Calu3 (cell line): ENCODE measurements at places on chromosomes 1 and 21. TPM values are rescaled to one million over a fixed set of nuclear protein-coding genes. Genes with fewer than 3 reads are reported as not detected.

The LCE3E gene
- total RNA-seq = not detected in 2 replicates

The TRIM58 gene
- not detected in 2 replicates for total RNA-seq

The CYP4X1 gene
- total RNA-seq = 0.21 and 0.27 TPM in 2 replicates

The MRPS6 gene
- total RNA-seq = 43.5 TPM in 2 replicates

The FCRL6 gene
- total RNA-seq = not detected in 2 replicates

The CFHR1 gene
- total RNA-seq = not detected in 2 replicates
